ENCODE measurements at places on chromosomes 6 and 20. TPM values are rescaled to one million over a fixed set of nuclear protein-coding genes. Genes with fewer than 3 reads are reported as not detected.
A peak's percentile ranks its signal among the peaks of the same experiment; 100 is the strongest.

CDKN1A gene
- polyA plus RNA-seq: 273 TPM

CFB gene
- polyA plus RNA-seq: 1.6 TPM

TMEM181 gene
- polyA plus RNA-seq: 13.2 TPM

LGSN gene
- 0.01 TPM for polyA plus RNA-seq

SPATA2 gene
- 7.8 TPM for polyA plus RNA-seq

ARMC12 gene
- polyA plus RNA-seq: 15.5 TPM

AVP gene
- polyA plus RNA-seq: not detected

GRCh38 chr6:149028767-149029405 lies 282.1 kb downstream of the UST start:
- DNase-seq: no peak

- DNase-seq: no peak
Measured at GRCh38 chr6:82878812-82879211, 186.8 kb downstream of the UBE3D start.

GRCh38 chr20:57622579-57623381 lies 2.6 kb upstream of the ZBP1 start:
- DNase-seq: no peak

DNA sequence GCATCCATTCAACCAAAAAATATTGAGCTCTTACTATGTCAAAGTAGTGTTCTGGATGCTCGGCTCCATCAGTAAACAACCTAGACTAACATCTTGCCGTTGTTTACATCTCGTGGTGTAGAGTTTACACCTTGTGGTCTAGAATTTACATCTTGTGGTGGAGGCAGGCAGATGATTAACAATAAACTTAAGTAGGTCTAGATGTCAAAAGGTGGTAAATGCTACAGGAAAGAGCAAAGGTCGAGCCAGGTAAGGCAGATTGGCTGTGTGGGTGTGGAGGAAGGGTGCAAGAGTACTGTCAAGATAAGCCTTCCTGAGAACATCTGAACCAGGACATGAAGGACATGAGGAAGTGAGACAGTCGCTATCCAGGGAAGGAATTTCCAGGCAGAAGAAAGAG lies 88.4 kb upstream of the ESR1 start:
- no peak for DNase-seq

GRCh38 chr6:7154341-7155139 lies 46.8 kb downstream of the RREB1 start:
- DNase-seq: no peak

DNA sequence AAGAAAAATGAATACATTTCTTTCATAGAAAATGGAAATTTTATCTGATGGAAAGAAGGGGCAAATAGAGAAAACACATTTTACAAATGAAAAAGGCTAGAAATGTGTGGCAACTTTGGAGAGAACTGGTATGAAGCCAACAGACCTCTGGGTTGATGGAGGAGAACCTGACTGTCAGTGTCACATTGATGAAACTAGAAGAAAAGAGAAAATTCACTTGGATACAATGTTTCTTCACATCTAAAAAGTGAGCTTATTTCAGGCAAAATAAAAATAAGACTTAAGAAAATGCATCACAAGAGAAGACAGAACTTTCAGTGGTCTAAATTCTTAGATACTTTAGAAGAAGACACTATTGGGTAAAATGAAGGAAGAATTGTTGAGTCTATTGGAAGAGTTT lies at the start of gene OR12D2:
Gene OR12D2 (plus strand): TSS at position 301 of the 400 bp plus-strand sequence. CDS start 1,069 bp downstream, outside the sequence.
- DNase-seq: no peak

- no peak for DNase-seq
Measured at GRCh38 chr6:67615796-67616195, 1019.3 kb upstream of the ADGRB3 start.

GRCh38 chr6:160931378-160932310 lies 59.9 kb upstream of the MAP3K4 start:
- no peak for DNase-seq

- no peak for DNase-seq
Measured at GRCh38 chr20:43936104-43936770, 21.6 kb downstream of the TOX2 start.

DNA sequence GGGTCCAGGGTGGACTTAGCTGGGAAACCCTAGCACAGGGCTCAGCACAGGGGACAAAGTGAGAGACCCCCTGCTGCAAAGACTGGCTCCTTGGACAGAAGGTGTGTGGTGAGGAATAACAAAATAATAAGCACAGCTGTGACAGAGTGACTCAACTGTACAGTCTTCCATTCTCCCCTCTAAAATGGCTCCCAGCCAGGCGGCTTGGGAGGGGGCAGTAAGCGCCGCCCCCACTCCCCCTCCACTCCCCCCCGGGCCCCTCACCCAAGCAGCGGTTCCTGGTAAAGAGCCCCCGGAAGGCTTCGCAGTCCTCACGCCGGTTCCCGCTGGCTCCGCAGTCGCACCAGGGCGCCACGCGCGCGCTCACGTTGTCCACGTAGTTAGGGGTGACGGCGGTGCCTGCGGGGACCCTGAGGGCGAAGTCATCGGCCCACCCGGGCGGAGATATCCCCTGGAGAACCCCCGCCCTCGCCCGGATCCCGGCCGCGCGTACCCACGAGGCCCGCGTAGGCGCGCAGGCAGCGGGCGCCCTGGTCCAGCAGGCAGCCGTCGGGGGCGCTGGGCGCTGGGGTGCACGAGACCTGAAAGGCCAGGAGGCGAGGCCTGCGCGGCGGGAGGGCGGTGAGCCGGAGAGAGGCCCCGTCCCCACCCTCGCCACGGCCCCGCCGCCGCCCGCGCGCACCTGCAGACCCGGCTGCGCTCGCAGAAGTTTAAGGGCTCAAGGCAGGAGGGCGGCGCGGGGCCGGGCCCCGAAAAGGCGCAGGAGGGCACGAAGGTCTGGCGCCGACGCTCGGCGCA lies 2.7 kb downstream of the GFRA4 start:
- no peak for DNase-seq

DNA sequence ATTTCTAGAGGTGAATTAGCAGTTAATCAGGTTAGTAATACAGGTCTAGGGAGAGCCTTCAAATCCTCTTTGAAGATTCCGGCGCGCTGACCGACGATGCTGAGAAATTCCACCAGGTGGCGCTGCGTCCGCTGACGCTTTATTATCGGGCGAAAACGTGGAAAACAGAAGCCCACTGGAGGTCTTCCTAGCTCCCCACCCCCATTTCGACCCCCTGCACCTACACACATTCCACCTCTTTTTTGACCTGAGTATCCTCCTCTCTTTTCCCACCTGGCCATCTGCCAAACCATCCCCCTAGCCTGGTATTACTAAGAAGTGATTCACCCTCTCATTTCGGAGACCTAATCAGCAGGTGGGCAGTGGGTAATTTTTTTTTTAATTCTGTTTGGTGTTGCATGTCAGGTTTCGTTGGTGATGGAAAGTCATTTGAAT lies 65.4 kb upstream of the RIN2 start:
- peak; percentile 75 for DNase-seq

DNA sequence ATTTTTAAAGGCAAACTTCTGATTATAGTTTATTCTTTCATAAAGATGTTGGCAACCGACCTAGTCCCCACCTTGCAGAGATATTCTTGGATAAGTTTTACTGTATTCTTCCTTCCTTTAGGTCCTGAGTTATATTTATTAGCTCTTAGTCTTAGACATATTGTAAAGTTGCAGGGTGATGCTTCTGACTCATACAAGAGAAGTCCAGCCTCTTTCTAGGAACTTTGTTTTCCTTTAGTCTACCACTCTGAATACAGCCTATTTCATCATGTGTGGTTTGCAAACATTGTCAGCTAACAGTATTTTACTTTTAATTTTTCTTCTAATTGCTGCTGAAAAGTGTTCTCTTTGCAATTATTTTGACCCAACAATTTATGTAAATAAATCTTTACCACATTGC lies 686.7 kb downstream of the COL12A1 start:
- DNase-seq: no peak

GRCh38 chr6:42374018-42374669 lies 77.6 kb downstream of the TRERF1 start:
- DNase-seq: no peak

GRCh38 chr20:48626226-48626937 lies 201.4 kb downstream of the PREX1 start:
- DNase-seq: no peak

DNA sequence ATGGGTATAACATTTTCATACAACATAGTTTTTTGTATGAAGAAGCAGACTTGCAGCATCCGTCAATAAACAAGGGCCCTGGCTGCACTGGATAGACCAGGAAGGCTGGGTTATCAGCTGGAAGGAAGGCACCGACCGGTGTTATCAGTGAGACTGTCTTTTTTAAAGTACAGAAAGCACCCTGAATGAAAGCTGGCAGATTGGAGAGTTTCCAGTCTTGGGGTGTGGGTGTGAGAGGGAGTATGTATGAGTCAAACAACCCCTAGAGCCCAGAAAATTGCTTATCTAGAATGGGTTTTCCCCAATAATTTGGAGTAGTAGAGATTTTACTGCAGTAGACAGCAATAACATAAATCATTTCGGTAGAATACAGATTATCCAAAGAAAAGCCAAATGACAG lies 42.4 kb downstream of the TXLNB start:
- no peak for DNase-seq

- DNase-seq: no peak
Measured at GRCh38 chr6:168238159-168238909, 81.2 kb downstream of the DACT2 start.

DNA sequence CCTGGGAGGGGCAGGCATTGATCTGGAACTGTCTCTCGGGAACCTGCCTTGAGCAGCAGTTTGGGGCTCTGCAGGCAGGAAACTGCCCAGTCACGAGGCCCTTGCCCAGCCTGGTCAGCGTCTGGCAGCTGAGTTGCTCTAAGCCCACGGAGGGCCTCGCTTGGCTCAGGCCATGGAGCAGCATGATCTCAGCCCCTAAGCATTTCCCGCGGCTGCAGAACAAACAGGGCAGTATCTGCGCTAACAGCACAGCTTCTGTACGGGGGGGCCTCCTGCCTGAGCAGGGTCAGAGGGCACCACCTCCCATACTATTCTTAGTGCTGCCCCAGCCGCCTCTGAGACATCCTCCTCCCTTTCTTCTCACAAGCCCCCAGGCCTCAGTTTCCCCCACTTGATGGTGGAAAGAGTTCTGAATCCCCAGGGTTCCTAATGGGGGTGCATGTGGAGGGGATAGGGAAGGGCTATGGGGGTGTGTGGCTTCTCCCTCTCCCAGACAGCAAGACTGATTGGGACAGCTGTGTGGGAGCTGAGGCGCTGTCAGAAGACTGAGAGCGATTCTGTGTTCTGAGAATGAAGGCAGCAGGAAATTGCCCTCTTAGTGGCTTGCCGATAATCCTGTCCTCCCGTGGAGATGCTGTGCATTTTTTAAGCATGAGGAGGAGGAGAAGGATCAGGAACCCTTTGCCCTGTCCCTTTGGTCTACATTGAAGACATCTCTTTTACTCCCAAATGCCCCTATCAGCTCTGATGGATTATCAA lies 46.4 kb downstream of the MOCS1 start:
- peak; percentile 92 for DNase-seq

All from psoas muscle (tissue), 8 donors.